Epithelial cell of proximal tubule (primary cell): ENCODE measurements at places on chromosomes 2 and 18.

- DNase-seq: no peak
These were observed at the start of gene ZNF514 for GRCh38 chr2:95159690-95160449. ZNF514 (minus strand) TSS chr2:95159848; CDS start chr2:95153253, 6,595 bp downstream.

GRCh38 chr2:48471048-48471474, 58.9 kb upstream of the STON1 start:
- peak; percentile 61 for DNase-seq

DNA sequence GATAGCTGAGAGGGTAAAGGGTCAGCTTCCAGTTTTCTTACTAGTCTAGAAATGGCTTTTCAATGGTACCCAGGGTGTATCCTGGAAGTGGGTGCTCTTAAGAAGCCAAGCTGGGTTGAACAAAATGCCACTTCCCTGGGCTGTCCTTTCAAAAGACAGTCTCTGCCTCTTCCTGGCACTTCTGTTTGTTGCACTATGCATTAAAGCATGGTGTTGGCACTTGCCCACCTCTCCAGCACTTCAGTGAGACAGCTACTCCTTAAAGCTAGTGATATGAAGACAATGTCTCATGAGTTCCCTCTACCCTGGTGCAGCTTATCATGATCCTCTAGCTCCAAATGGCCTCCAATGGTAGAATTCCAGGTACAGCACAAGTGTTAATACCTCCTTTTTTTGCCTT, 74.3 kb upstream of the IGFBP5 start:
- DNase-seq: no peak

- DNase-seq: no peak
These were observed 817 bp downstream of the DSC2 start for GRCh38 chr18:31101183-31102024.

GRCh38 chr2:60313470-60314172, 239.8 kb downstream of the BCL11A start:
- DNase-seq: no peak

GRCh38 chr2:240815761-240816583, 4.0 kb downstream of the KIF1A start:
- DNase-seq: no peak

GRCh38 chr2:99786636-99787390, 297.0 kb upstream of the REV1 start:
- DNase-seq: no peak

GRCh38 chr18:56937874-56938430, 208.9 kb upstream of the BOD1L2 start:
- no peak for DNase-seq

- no peak for DNase-seq
These were observed 21.5 kb upstream of the GALNT3 start for GRCh38 chr2:165815299-165816141.

DNA sequence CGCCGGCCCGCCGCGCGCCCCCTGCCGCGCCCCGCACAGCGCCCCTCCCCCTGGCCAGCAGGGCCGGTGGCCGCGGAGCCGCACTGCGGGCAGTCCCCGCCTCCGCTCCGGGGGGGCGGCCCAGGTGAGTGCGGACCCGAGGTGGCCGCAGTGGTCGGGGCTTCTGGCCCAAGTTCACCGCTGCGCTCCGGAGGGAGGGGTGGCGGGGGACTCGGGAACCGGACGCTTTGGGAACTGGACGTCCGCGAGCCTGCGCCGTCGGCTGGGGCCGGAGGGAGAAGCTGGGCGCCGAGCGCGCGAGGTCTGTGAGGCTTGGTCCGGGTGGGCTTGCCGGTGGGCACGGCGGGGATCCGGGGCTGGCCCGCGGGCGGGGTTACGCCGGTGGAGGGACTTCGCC, 591 bp upstream of the LDLRAD4 start:
- DNase-seq: no peak

DNA sequence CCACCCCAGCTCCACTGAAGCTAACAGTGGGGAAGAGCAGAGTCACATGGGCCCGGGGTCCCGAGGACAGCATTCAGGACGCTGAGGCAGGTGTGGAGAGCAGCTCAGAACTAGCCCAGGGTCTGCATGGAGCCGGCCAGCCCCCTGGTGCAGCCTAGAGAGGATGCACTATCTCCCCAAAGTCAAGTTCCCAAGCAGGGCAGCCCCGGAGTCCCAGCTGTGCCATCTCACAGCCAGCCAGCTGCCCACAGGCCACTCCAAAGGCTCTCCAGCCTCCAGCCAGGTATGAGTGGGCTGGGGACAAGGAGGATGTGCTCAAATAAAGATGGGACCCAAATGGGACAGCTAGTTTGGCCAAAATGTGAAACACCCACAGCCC, 41.0 kb downstream of the BIN1 start:
- no peak for DNase-seq

DNA sequence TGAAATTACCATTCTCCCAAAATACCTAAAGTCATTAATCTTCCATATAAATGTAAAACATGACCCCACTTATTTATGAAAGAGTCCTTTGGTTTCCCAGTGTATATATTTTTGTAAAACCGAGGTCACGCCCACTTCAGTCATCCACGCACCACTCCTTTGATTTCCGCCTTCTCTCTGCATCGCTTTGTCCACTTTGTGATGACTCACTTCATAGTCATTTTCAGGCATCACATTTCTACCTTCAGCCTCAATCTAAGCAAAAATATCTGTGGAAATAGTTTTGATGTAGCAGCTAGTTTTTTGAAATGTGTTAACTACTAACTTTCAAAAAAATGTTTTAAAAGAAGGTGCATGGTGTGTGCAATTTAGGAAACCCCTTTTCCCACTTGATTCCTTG, 793.5 kb upstream of the SOX11 start:
- DNase-seq: no peak

GRCh38 chr18:35443847-35444246, 53.9 kb downstream of the INO80C start:
- DNase-seq: no peak

DNA sequence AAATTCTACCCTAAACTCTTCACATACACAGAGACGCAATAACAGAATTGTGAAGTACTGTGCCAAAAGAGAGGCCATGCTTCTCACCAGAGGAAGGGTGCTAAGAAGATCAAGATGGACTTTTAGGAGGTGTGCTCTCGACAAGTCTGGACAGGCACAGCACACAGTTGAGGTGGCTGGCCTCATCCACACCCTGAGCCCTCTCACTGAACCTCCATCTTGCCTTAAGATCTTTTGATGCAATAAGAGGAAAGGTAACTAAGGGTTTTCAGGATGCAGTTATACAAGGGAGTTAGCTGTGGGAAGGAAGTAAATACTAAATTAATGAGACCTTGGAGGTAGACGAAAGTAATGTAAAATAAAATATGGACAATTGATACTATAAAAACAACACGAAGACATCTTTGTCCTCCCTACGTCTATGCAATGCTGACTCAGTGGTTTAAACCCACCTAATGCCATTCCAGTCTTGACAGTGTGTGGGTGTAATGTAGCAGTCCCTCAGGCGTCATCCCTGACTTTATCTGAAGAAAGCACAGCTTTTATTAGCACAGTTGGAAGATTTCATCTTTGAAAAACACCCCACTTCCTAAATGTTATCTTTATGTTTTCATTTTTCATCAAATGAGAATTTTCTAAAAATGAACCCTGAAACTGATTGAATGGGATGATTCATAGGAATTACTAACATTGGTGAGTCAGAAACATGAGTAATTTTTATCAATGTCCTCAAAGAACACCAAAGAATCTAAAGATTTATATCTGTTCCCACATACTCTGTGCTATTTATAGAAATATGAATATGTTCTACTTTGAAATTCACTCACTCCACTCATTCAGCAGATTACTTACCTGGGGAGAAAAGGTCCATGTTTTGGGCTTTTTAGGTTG, 34.0 kb upstream of the MALL start:
- DNase-seq: no peak

DNA sequence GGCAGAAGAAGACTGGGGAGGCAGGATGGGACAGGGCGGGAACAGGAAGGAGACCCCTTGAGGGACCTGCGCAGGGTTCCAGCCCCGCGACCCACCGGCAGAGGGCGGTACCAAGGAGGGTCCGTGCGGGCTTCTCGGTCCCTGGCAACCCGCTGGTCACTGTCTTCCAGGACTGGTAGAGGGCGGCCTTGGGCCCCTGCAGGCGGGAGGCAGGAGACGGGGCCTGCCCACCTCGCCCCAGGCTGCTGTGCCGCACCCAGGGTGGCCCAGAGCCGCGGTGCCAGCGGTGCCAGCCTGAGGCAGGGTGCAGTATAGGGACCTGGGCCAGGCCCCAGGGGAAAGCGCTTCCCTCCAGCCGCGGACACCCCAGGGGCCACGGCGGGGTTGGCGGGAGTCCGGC, 34.5 kb downstream of the NEURL3 start:
- DNase-seq: no peak

DNA sequence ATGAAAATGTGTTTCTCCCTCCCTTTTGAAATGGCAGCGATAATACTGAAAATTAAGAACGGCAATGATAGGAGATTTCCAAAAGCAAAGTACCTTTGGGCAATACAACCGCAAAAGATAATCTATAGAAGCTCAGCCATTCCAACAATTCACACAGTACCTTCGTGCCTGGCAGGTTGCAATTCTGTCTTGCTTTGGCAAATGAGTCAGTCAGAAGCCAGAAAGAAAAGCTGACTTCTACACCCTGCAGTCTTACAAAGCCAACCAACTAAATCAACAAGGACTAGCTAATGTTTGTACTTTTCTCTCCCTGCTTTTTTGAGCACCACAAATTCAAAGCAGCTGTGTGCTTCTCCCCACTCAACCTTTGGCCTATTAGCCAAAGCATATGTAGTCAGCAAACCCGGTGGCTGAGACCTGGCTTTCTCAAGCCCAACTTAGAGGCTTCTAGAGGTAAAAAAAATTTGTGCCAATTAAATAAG, 25.7 kb upstream of the ID2 start:
- peak; percentile 86 for DNase-seq

- DNase-seq: peak; percentile 12
These were observed 1516.1 kb downstream of the RPIA start for GRCh38 chr2:90207454-90208058.

DNA sequence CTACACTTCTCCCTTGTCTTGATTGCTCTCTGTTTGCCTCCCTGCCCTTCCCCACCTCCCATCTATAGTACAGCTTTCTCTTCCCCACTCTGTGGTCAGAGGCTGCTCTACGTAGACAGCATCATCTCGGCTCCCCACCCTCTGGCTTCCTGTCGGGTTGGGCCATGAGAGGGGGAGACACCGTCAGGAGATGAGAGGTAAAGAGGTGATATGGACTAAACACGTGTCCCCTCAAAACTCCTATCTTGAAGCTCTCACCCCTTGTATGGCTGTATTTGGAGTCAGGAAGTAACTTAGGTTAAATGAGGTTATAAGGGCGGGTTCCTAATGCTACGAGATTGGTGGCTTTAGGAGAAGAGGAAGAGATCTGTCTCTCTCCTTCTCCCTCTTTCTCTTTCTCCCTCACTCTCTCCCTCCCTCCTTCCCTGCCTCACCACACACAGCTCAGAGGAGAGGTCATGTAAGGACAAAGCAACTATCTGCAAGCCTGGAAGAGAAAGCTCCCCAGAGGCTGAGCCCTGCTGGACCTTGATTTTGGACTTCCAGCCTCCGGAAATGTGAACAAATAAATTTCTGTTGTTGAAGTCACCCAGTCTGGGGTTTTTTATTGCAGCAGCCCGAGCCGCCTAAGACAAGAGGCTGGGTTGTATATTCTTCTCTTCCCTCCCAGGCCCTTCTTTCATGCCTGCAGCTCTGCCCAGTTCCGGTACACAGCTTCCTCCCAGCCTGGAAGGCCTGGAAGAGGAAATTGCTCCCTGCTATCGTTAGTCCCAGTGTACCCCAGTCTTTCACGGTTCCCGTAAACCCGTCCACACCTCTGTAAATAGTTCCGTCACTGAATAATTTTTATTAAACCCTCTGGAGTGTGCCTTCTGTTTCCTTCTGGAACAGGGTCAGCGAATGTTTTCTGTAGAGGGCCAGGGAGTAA, 138.0 kb downstream of the AKAIN1 start:
- DNase-seq: no peak

- DNase-seq: no peak
These were observed 35.2 kb downstream of the STK39 start for GRCh38 chr2:168212167-168212566.

DNA sequence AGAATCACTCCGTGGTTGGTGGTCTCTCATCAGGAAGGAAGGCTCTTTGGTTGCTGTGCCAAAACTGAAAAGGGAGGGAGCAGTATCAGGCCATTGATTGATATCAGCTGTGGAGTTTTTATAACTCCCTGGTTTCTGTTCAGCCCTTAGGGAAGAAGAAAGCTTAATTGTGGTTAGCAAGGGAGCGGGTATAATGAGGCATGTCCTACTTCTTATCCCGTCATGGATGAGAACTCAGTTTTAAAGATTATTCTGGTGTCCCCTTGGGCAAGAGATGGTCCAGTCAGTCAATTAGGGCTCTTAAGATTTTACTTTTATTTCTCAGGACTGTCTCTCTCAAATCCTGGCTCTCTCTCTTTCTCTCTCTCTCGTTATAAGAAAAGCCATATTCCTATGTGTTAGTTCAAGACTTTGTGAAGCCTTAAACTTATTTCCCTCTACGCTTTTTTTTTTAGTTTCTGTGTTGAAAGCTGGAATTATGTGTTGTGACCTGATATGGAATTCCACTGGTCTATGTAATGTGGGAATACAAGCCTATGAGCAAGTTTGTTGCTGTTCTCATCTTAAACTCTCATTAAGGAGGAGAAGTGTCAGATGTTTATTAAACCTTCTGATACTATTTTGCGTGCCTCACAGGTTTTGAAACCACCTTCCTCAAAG, 514.0 kb upstream of the CDH2 start:
- DNase-seq: no peak

GRCh38 chr2:200296118-200296517, 10.4 kb upstream of the SPATS2L start:
- no peak for DNase-seq

DNA sequence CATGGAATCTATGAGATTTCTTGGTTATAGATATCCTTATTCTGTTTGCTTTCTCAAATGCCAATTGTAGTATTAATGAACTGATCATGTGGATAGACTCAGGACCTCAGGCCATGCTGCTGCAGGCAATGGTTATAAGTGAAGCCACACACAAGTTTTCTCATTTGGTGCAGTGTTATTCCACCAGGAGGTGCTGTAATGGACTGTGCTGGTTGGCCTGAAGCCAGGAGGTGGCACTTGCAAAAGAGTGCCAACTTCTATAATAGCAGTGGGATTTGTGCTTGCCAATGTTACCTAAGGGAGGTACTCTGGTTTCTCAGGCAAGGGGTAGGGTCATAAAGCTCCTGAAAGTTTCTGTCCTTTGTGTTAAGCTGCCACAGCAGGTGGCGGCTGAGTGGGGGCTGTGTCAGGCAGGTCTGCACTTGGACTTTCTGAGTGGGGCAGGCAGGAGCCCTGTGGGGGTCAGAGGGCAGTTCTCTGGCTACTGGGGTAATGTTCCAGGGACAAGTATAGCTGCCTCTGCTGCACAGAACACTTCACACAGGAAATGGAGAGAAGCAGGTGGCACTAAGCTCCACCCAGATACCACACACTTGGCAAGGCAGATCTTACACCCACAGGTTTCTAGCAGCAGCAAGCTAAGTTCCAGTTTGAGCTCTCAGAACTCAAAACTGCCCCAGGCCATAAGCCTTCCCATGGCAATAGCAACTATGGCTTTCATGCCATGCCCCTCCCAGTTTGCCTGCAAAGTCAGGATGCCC, 352.6 kb upstream of the CWC22 start:
- peak; percentile 20 for DNase-seq

- DNase-seq: no peak
These were observed 1038.3 kb upstream of the ACVR2A start for GRCh38 chr2:146806364-146807005.
